ENCODE measurements at places on chromosomes 4 and X.

DNA sequence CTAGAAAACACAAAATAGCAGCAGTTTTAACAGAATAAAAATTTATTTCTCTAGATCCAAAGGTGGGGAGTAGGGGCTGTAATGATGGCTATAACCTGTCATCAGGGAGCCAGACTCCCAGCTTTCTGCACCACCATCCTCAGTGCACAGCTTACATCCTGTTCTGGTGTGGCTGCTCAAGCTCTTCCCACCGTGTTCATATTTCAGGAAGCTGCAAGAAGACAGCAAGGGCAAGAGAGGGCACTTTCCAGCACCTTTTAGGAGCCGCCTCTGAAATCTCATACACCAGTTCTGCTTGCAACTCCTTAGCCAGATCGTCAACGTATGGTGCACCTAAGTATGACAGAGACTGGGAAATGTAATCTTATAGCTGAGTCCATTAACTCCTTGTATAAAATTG, 253.7 kb downstream of the CENPC start:
- DNase-seq: no peak

DNA sequence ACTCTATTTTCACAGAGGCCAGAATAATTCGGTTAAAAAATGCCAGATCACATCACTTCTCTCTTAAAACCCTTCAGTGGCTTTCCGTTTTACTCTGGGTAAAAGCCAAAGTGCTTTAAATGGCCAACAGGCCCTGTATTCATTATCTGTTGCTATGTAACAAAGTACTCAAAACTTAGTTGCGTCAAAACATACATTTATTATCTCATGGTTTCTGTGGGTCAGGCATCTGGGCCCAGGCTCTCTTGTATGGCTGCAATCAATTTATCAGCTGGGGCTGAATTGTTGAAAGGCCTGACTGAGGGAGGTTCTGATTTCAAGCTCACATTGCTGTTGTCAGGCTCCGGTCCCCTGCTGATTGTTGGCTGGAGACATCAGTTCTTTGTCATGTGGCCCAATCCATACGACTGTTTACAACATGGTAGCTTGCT, 72.7 kb upstream of the H2AZ1 start:
- DNase-seq: peak; percentile 1

GRCh38 chr4:118760092-118760491, 74.9 kb downstream of the METTL14 start:
- DNase-seq: no peak

GRCh38 chrX:13721819-13722519, 12.5 kb downstream of the TRAPPC2 start:
- DNase-seq: peak; percentile 42

GRCh38 chrX:114976292-114976691, 41.1 kb downstream of the IL13RA2 start:
- DNase-seq: peak; percentile 28

Measured in fibroblast of skin of scalp (primary cell).